ENCODE measurements at places on chromosomes 16 and 17.
A peak's percentile ranks its signal among the peaks of the same experiment; 100 is the strongest.

DNA sequence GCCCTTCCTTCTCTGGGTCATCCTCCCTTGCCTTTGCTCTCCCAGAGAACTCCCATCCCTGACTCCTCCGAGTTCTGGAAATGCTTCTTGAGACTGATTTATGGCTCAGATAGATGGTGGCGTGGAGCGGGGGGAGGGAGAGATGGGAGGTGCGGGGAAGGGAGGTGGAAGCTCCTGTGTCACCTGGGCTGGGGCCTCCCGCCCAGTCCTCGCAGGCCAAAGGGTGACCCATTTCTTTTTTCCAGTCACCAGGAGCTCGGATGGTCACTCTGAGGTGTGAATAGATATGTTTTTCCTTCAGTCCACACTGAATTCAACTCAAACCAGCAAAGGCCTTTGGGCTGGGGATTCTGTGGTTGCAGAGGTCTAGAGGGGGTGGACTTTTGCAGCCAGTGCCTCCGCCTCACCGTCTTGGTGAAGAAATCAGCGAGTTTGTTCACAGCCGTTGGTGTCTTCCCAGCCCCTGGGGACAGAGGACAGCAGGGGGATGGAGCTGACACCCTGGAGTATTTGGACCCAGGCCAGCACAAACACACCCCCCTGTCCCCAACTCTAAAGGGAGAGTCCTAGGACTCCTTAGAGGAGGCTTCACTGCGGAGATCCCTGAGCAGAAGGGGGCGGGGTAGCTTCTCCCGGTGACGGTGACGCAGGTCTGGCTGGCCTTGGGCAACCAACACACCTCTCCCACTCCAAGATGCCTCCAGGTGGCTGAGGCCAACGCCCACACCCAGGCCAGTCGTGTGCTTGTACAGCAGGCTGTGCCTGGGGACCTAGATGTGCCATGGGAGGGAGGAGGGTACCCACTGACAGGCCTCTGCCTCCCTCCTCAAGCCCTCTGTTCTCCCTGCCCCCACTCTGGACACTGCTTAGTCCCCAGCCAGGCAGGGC is 80.6 kb downstream of the AMFR start:
- no peak for DNase-seq

- DNase-seq, result no peak
Measured at GRCh38 chr16:85603203-85603755, 9.8 kb upstream of the GSE1 start.

- no peak for DNase-seq
Measured at GRCh38 chr17:38654411-38655398, 20.1 kb downstream of the EPOP start.

GRCh38 chr16:15777533-15778203 is 79.2 kb downstream of the MYH11 start:
- no peak for DNase-seq

- DNase-seq, result no peak
Measured at GRCh38 chr17:75854881-75855309, 240 bp downstream of the WBP2 start.

DNA sequence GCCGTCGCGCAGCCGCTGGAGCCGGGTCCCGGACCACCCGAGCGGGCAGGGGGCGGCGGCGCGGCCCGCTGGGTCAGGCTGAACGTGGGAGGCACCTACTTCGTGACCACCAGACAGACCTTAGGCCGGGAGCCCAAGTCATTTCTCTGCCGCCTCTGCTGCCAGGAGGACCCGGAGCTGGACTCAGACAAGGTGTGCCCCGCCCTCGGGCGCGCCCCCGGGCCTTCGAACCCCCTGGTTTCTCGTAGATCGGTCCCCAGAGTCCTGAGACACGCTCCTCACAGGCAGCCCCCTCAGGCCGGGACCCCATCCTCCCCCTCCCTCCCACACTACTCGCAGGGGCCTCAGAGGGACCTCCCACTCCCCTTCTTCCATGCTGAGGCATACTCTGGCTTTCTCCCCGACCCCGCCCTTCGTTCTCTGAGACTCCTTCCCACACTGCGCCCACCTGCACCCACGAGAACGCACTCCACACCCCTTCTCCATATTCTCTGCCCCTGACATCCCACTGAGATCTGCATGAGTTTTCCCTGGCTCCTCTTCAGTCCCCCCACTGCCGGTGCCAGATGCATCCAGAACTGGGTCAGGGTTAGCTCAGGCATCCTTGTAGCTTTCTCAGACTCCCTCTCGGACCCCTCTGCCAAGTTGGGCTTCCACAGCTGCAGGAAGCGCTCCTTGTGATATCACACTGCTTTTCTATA is 523 bp downstream of the KCTD2 start:
- peak; percentile 75 for DNase-seq

DNA sequence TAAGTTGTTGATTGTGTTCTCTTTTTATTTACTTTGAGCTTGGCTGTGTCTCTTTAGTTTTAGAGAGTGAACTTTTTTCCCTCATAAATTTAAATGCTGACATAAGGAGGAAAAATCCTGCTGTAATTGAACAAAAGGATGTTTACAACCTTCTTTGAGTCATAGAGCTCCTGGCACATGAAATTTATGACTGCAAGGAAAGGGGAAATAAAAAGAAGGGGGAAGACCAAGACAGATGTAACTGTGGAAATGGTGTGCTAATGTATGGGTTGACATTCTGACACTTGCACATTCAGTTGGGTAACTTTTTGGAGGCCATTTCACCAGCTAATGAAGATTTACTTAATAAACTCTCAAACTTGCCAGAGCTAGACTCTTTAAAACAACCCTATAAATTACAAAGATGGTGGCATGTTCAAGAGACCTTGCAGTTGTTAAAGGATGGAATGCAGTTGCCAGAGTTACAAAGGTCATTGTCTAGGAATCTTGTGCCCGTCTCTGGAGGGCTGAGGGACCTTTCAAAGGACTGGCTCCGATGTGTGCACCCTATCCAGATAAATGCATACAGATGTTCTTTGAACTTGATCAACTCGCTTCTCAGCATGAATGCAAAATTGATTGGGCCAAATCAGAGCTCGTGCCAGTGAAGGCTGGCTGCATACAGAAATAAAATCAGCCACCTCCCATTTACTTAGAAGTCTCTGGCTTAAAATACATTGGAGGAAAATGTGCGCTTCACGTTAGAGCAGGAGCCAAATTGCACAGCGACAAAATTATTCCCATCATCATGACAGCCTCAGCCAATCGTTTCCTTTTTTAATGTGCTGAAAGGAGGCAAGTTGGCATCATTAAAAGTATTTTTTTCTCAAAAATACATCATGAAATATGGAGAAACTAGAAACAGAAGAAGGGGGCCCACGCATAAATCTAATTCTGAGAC is 289.0 kb upstream of the XYLT1 start:
- DNase-seq, result no peak

- DNase-seq, result no peak
Measured at GRCh38 chr16:728890-729744, 2.2 kb downstream of the HAGHL start.

GRCh38 chr17:7128160-7128559 is 13.5 kb upstream of the ASGR2 start:
- DNase-seq, result peak; percentile 21

DNA sequence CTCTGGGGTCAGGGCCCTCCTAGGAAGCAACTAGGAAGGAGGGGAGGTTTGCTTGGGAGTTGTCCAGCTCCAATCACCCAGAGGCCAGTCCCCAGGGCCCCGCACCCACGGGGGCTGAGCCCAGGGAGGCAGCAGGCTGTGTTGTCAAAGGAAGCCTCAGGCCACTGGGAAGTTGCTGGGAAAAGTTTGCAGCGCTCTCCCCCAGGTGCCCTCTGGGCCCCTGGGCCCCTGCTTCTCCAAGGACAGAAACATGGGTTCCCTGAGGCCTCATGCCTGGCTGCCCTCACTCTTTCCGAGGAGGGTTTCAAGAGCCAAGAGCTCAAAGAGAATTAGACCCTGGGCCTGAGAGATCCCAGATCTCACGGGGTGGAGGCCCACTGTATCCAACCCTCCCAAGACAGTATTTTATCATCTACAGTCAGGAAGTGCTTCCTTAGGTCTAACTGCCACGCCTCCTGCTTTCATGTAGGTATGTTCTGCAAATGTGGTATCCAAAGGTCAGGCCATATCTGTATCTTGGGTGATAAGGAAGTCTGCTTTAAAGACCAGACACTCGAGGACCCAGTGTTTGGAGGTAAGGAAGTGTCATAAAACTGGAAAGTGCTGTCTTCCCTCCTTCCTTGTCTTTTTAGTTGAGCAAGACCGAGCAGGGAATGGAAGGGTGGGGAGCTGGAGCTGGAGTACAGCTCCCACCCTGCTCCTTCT is 44.2 kb upstream of the ZNF423 start:
- no peak for DNase-seq

GRCh38 chr17:65609749-65610148 is 48.3 kb upstream of the AXIN2 start:
- DNase-seq, result peak; percentile 27

- no peak for DNase-seq
Measured at GRCh38 chr16:47161464-47161863, 17.7 kb upstream of the NETO2 start.

DNA sequence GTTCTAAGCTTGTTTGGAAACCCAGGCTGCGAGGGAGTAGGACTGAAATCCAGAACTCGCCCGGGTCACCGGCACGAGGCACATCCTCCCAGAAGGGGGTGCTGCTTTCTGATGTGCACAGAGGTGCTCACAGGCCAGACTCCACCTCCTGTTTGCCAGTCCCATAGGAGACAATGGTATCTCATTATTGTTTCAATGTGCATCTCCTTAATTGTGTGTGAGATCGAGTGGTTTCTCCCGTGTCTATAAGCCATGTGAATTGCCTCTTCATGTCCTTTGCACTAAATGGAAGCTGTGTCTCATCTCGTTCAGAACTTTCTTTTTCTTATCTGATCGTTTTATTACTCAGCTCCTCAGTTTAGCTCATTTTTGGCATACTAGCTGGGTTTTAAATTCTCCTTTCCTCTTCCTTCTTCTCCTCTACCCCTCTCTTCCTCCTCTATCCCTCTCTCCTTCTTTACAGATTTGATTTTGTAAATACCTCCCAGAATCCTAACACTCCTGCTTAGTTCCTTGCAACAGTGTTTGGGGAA is 32.1 kb upstream of the PRKCB start:
- DNase-seq, result peak; percentile 88

All from activated effector memory CD4-positive, alpha-beta T cell treated with anti-CD3 and anti-CD28 coated beads, Interleukin-2, amount 50 U/mL, for 16 hours (primary cell).